ENCODE measurements at places on chromosomes 3 and 15.

- no peak for DNase-seq
- H3K4me3 ChIP-seq: no peak overlapping the region
- no peaks in the 10 kb centered on the region for H3K36me3 ChIP-seq
- no peaks in the 10 kb centered on the region for H3K27me3 ChIP-seq
These were observed 1.9 kb downstream of the SPINT1 start for GRCh38 chr15:40845511-40846284.

DNA sequence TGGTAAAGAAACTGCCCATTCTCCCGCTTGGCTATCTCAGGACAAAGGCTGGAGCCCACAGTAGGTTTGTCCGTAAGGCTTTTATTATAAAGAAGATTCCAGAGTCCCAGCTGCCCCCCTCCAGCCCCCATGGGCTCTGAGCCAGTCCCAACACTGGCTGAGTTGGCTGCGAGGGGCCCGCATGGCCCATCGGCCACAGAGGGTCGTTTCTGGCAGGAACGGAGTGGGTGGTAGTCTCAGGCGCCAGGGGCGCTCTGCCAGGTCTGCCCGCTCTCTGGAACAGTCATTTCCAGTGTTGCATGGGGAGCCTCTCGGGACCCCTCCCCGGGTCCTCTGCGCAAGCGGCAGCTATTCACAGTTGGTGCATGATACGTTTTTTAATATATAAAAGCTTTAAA lies 12.2 kb downstream of the H1-8 start:
- H3K27me3 ChIP-seq: no peaks in the 10 kb centered on the region
- H3K4me3 ChIP-seq: no peak overlapping the region
- H3K4me1 ChIP-seq: peaks cover 21% of the 10 kb centered on the region
- no peaks in the 10 kb centered on the region for H3K36me3 ChIP-seq
- no peak overlapping the region for H3K27ac ChIP-seq

DNA sequence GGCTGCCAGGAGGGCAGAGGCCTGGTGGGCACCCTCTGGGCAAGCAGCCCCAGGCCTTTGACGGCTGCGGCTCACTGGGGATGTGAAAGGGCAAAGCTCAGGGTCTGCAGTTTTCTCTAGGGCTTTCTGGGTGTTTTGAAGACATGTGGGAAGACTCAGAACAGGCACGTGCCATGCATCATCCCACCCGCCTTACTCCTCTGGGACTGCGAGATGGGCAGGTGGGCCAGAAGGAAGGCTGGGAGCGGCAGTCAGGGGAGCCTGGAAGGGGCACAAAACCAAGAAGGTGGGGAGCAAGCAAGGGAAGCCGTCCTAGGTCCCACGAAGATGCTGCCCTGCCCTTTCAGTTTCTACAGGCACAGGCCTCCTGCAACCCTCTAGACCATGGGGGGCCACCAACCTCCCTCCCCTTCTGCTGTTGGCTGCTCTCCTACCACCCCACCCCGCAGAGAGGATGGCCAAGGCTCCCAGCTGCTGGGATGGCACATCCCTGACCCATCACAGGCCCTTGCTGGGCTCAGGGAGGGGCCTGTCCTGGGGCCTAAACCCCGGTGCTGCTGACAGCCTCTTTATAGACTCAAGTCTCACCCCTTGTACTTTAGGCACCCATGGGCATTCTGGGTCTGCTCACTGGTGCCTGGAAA lies 71.8 kb upstream of the CTSH start:
- DNase-seq: no peak
- no peak overlapping the region for H3K4me3 ChIP-seq
- H3K27ac ChIP-seq: no peak overlapping the region
- H3K4me1 ChIP-seq: no peaks in the 10 kb centered on the region
- no peaks in the 10 kb centered on the region for H3K27me3 ChIP-seq

- no peak overlapping the region for H3K27ac ChIP-seq
- H3K27me3 ChIP-seq: no peaks in the 10 kb centered on the region
- H3K4me3 ChIP-seq: no peak overlapping the region
- peaks cover 49% of the 10 kb centered on the region for H3K4me1 ChIP-seq
- no peaks in the 10 kb centered on the region for H3K36me3 ChIP-seq
These were observed 48.8 kb upstream of the LRRFIP2 start for GRCh38 chr3:37223141-37223558.

DNA sequence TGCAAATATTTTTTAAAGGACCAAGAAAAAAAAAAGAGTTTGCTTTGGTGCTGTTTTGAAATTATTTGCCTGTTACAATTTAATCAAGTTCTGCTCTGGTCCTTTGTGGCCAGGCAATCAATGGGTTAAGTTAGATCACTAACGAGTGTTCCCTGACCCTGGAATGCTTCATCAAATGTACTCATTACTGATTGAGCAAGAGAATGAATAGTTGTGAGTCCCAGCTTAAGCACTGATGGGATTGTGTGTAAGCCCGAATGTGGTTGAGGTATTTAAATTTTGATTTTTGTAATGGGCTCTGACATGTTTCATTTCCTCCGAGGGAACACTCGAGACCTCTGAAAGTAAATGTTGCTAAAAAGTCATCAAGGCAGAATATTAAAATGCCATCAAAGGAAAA lies 699.1 kb downstream of the MCTP2 start:
- no peaks in the 10 kb centered on the region for H3K4me1 ChIP-seq
- H3K27ac ChIP-seq: no peak overlapping the region
- H3K27me3 ChIP-seq: no peaks in the 10 kb centered on the region
- H3K4me3 ChIP-seq: no peak overlapping the region

- peaks cover 23% of the 10 kb centered on the region for H3K36me3 ChIP-seq
- no peak overlapping the region for H3K4me3 ChIP-seq
- no peaks in the 10 kb centered on the region for H3K27me3 ChIP-seq
- peaks cover 10% of the 10 kb centered on the region for H3K4me1 ChIP-seq
- no peak for DNase-seq
These were observed 4.6 kb downstream of the RBSN start for GRCh38 chr3:15094187-15094875.
